ENCODE measurements at places on chromosomes 3 and 15.

DNA sequence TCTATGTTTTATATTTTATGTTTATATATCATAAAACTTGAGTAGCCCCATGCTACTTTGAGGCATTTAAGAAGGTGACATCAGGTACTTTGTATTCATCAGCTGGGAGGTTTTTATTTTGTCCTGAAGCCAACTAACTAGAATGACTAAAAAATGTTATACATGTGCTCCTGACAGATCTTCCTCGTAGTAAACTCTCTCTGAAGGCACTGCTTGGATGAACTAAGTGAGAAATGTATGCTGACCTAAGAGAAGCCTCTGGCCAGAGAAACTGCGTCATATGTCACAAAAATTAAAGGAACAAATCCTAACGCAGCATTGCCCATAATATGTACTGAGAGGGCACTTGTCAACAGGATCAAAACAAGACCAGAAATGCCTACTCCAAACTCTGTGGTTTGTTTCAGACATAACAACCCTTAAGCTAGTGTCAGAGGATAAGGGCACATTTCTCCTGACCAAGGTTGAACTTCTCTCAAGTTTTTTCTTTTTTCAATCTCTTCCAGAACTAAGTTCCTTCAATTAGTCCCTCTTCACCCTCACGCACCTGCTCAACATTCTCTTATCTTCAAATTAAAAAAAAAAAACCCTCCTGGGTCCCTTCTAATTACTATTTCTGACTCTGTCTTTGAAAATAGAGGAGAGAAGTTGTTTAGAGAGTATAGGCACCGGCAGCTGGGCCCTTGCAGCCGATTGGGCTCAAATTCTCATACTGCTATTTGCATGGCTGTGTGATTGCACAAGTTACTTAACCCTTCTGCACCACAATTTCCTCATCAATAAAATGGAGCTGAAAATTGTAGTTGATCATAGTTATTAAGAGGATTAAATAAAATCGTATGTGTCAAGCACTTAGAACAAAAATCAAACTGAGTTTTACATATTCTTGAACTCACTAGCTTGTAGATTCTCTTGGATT is 159.0 kb downstream of the FRMD5 start:
- DNase-seq, result no peak

DNA sequence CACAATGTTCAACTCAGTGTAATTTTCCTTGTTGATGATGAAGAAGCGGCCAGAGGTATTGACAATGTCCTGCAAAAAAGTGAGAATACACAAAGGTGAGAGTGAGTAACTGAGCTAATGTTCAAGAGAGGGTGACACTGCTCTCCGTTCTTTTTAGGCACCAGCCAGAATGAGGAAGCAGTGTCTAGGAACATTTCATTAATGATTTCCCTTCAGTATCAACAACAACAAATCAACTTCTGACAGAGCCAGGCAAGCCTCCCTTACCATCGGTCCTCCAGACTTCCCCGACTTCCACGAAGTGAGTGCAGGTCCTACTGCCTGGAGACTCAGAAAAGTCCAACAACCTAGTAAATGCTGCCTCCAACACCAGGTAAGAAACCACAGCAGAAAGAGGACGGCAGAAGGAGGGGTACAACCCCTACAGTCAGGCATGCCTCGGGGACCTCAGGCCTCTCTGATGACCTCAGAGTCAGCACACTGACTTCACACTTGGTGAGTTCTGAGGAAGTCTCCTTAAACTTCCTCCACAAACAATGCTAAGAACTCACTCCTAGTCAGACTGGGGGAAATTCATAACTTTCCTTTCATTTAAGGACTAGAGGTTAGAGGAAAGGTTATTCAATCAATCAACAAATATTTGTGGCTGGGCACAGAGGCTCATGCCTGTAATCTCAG is 62.7 kb downstream of the NPTN start:
- no peak for DNase-seq

DNA sequence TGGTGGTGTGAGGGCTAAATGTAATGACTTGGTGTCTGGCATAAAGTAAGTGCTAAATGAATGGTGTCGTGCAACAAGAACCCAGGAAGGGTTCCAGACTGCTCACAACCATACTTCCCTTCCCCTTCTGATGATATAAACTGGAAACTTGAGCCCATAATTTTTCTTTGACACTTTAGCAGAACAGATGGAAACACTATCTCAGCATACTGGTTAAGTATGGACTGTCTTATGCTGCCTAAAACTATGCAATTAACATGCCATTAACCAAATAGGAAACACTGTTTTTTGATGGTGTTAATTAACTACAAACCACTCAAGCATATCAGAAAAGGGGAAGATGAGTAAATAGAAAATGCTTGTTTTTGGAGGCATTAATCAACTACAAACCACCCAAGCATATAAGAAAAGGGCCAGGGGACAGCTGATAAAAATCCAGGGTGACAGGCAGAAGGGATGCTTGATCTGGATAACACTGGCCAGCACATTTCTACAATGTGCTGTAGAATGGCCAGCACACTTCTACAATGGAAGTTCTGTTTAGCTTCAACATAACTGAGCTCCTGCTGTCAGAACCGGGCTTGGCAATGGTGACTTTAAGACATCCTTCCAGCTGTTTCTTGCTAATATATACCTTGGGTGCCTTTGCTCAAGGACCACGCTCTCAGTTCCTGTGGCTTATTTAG is 85.5 kb upstream of the FAM3D start:
- no peak for DNase-seq

- DNase-seq, result no peak
Observed at GRCh38 chr3:147049821-147050220, 356.5 kb downstream of the ZIC4 start.

DNA sequence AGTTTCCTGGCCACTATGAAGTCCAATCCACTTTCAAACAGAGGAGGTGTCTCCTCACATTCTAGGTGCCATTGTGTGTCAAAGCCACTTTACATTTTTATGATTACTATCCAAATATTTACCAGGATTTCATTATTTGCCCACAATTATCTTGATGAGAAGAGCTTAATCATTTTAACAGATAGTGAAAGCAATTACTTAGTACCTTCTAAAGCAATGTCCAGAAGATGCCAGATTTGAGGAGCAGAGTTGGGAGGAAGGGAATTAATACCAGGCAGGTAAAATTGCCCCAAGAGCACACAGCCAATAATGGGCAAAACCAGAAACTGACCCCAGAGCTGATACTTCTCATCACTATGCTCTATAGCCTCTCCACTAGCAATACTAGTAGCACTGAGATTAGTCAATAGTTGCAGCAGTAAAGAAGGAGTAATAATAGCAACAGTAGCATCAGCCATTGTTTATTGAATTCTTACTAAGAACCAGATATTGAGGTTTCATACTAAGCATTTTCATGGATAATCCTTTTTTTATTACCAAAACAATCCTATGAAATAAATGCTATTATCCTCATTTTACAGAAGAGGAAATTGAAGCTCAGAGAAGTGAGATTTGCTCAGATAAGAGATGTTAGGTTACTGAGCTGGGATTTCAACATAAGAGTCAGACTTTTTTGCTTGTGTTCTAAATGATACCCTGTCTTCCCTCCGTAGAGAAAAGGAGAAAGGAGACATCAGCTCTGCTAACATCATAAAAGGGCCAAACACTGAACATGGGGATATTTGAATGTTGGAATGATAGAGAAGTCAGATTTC is 509.3 kb upstream of the CFAP20DC start:
- DNase-seq, result no peak

GRCh38 chr3:8741581-8742261 is 8.1 kb downstream of the CAV3 start:
- no peak for DNase-seq

GRCh38 chr3:31022716-31023115 is 128.3 kb upstream of the GADL1 start:
- no peak for DNase-seq

DNA sequence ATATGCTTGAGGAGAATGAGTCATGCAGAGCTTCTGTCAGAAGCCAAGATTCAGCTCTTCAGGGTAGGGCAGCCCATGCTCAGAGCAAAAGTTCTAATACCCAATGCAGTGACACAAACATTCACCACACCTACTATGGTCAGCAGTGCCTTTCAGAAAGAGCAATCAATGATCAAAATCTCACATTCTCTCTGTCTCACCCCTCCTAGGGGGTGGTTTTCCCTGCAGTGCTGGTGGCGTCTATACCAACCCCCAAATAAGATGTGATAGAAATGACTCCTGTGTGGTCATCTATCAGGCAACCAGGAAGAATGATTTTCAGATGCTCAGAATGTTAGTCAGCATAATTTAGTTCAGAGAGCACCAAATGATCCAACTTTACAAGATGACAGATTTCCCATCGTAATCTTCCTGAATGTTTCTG is 385.3 kb downstream of the NTRK3 start:
- no peak for DNase-seq

DNA sequence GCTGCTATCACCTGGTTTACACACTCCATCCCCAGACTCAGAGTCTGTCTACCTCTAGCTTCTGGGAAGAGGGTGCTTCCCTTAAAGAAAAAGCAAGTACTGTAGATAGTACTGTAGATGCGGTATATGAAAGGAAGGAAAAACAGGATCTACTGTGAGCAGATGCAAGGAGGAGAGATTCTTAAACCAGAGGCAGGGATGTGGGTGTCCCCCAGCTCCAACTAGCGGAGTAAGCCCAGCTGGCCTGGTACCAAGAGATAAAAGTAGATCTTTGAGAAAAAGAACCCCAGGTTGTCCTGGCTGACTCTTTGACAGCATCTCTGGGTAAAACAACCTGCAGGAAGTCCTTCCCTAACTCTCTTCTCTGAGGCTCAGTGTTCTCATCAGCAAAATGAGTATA is 523.7 kb upstream of the PROK2 start:
- no peak for DNase-seq

DNA sequence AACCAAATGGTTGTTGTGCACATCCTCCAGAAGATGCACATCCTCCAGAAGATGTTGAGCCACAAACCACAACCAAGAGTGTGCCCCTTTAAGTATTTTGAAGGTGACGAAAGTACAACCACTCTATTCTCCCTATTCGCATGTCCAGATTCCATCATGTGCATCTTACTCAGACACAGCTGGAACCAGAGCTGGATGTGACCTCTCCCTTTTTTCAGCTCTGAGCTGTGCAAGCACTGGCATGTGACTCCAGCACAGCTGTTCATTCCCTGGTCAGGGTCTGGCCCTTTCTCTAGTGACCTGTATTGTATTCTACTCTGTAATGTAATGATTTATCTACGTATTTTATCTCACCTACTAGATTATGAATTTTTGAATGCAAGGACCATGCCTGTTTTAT is 29.3 kb upstream of the DLG1 start:
- DNase-seq, result no peak
